Thoracic aorta (tissue), 2 donors: ENCODE measurements at places on chromosomes 7 and 10.

DNA sequence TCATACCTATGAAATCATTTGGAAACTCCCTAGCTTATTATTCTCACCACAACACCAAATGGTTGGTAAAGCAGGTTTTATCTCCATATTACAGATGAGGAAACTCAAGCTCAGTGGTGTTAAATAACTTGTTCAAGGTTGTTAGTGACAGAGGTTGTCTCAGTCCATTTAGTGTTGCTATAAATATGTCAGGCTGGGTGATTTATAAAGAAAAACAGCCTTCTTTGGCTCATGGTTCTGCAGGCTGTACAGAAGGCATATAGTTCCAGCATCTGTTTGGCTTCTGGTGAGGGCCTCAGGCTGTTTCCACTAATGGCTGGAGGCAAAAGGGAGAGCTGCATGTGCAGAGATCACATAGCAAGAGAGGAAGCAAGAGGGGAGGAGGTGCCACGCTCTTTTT is 96.6 kb downstream of the ZNF438 start:
- no peak for DNase-seq

DNA sequence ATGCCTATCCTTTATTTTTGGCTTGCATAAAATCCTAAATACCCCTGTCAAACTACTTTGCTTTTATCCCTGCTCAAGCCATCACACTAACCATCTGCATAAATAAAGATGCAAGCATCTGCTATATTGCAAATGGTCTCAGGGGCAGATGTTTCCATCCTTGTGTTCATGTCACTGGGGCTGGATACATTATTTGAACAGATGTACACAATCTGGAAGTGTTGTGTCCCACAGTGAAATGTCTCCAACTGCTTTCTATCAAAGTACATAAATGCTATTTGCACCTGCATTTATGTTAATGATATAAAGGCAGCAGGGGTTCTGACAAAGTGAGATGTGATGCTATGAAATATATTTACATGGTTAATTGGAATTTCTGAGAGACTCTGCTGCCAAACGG is 163.1 kb downstream of the ZNF438 start:
- no peak for DNase-seq

DNA sequence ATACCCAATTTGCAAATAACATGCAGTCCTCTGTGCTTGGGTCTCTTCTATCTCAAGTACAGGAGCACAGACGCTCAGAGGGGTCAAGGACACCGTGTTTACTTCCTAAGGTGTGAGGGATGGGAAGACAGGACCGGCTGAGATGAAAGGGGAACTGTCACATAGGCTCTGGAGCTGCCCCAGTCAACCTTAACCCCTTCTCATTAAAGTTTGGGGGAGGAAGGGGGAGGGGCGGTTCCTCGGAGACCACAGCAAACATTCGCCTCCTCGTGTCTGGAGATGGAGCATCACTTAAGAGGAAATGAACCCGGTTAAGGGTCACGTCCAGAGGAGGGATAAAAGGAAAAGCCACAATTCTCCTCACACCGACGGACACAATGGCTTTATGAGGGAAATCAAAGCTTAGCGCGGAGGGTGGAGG is 1.1 kb downstream of the SH3PXD2A start:
- DNase-seq, result no peak

- no peak for DNase-seq
These were observed 6.3 kb upstream of the WNT16 start for GRCh38 chr7:121322460-121322859.

DNA sequence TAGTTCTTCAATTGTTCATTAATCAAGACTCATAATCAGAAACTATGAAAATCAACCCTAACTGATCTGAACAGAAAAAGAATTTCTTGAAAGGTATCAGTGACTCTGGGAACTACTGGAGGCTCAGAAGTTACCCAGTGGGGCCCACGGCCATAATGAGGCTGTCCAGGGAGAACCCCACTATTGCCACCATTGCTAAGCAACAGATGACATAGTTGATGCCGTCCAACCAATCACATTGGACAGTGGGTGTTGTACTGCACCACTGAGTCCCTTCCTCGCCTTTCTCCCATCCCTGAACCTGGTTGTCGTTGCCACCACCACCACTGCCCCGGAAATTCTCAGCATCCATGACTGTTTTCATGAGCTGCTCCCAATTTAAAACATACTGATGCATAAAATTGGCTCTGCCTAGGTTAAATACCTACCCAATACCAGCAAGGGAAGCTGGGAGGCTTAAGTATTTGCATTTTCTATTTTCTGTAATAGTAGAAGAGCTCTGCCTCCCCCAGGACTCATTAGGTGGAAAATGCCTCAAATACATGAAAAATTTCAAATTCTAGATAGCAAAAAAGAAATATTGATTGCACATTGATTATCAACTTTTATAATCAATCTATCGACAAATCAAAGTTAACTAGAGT is 26.7 kb upstream of the USP6NL start:
- no peak for DNase-seq
